ENCODE measurements at places on chromosomes 4 and X. TPM values are rescaled to one million over a fixed set of nuclear protein-coding genes. Genes with fewer than 3 reads are reported as not detected.

Gene MPC1L
- total RNA-seq, result not detected

Gene SLC4A4
- 27.2 TPM for total RNA-seq

Gene TMSB15B
- total RNA-seq, result 23.0 TPM

Gene ARSJ
- total RNA-seq, result 4.9 TPM

DNA sequence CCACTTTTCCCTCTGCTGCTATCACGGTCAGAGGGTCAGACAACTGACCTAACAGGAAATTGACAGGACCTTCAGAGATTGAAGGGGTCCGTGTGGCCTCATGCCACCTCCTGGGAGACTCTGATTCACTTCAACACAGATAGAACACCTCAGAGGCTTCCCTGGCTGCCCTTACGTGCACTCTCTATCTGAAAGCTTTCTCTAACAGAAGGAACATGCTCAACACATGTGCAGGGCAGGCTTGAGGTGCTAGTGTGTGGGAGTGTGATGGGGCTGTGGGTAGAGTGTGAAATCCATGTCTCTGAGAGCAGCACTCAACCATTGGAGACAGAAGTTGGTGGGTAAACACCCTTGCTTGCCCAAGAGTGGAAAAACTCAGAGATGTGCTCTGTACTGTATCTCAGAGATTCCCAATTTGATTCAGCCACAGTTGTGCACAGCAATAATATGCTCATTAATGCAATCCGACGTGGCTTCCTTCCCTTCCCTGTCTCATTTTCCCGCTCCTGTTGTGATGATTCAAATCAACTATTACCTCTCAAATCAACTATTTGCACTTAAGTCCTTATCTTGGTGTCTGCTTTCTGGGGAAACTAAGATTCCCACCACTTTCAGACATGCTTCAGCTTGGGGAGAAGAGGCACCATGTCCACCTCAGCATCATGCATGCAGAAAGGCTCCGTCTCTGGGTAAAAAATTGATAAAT, 62.0 kb upstream of the MAGEB2 start:
- DNase-seq, result no peak

- no peak for DNase-seq
Observed at GRCh38 chr4:170990989-170991589, 822.1 kb upstream of the GALNTL6 start.

DNA sequence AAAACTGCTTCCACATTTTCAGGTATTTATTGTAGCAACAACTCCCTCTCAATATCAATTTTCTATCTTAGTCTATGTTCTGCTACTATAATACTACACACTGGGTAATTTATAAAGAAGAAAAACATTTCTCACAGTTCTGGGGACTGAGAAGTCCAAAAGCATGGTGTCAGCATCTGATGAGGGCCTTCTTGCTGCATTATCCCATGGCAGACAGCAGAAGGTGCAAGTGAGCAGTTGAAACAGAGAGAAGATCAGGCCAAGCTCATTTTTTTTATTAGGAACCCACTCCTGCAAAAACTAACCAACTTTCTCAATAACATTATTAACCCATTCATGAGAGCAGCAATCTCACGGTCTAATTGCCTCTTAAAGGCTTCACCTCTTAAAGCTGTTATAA, 376.0 kb downstream of the RAB28 start:
- no peak for DNase-seq

DNA sequence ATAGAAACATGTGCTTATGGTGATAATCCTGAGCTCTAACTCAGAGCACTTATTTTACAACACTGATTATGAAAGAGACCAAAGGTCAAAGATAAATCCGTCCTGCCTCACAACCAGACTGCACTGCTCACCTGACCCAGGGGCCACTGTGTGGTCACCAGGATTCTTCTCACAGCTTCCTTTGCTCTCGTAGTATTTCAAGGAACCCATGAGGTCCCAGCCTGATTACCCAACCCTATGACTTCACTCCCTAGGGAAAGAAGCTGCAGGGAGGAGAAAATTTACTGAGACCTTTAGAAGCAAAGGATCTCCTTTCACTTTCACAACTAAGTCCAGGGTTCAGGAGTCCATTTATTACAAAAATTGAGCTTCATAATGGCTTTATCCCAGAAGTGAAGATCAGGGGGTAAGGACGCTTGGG, 9.6 kb downstream of the SLC25A5 start:
- DNase-seq, result no peak

DNA sequence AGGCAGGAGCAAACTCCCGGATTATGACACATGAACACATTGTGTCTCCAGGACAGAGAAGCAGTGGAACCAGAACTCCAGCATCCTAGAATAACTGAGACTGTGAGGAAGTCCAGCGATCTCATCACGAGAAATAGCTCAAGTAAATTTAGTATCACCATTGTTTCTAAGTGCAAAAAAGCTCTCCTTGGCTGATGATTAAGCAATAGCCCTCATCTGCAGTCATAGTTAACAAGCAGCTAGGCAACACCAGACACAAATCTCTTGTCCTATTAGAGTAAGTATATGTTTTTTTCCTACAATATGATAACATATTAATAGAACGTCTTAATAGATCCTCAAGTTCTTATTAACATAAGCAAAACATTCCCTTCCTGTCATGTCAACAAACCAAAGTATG, 2.4 kb upstream of the CFAP299 start:
- DNase-seq, result no peak

DNA sequence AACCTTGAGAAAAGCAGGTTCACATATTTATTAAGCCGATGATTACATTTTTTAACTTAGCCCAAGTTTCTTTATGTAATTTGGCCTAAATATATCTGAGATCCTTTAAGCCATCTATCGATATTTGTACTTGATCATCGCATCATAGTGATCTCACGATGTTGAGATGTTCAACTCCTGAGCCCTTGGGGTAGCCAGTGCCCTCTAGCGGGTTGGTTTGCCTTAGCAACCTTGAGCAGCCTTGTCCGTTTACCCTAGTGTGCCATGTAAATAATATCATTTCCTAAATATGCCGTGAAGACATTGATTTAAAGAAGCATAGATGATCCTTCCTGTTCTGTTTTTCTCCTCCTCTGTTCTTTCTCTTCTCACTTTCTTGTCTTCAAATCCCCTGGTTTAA, 432.2 kb downstream of the RPA4 start:
- DNase-seq, result no peak

- DNase-seq, result no peak
Observed at GRCh38 chr4:128601991-128602695, 207.4 kb upstream of the JADE1 start.

GRCh38 chr4:128524311-128524710, 236.7 kb upstream of the PGRMC2 start:
- no peak for DNase-seq

Data from type B pancreatic cell (in vitro differentiated cells).